Forelimb muscle (tissue), 1 donor: ENCODE measurements at places on chromosomes 6 and 20. TPM values are rescaled to one million over a fixed set of nuclear protein-coding genes. Genes with fewer than 3 reads are reported as not detected.

The FOXC1 gene
- 1.7 TPM for polyA plus RNA-seq

GRCh38 chr6:8110117-8110721, 7.9 kb upstream of the EEF1E1 start:
- DNase-seq: no peak

- DNase-seq: no peak
Observed at GRCh38 chr6:168678077-168678476, 237.1 kb downstream of the SMOC2 start.

DNA sequence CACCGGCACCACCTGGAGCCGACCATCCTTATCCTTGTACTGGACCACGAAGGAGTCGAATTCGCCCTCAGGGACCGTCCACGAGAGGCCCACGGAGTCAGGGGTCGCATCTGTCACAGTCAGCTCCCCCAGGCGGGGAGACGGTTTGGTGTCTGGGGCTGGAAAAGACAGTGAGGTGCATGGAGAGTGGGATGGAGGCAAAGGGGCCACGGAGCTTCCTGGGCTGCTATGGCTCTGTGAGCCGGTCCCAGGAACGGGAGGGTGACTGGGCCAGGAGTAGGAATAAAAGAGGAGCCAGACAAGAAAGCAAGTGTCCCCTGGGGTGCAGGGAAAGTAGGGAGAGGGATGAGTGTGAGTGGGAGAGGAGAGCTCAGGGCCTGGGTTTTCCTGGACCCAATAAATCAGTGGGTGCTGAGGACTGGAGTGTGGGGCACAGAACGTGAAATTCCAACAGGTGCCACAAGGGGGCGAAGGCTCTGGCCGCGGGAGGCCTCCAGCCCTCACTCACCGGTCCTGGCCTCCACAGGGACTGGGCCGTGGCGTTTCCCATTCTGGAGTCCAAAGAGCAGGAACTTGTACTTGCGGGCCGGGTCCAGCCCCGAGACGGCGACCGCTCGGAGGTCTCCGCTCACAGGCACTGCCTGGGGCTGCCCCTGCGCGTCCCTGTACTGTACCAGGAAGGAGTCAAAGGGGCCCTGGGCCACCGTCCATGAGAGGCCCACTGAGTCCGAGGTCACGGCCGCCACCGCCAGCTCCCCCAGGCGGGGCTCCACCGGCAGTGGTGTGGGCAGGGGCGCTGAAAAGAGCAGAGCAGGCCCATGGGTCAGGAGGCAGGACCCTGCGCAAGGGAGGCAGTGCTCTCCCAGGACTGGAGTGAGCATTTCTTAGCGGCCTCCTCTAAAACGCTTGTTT, 9.9 kb downstream of the CYP21A2 start:
- DNase-seq: no peak

The KCNS1 gene
- not detected for polyA plus RNA-seq

The SSTR4 gene
- not detected for polyA plus RNA-seq

- DNase-seq: no peak
Observed at GRCh38 chr20:49245921-49246740, 26.9 kb downstream of the DDX27 start.

GRCh38 chr6:7247179-7247456, 65.9 kb downstream of the SSR1 start:
- no peak for DNase-seq

DNA sequence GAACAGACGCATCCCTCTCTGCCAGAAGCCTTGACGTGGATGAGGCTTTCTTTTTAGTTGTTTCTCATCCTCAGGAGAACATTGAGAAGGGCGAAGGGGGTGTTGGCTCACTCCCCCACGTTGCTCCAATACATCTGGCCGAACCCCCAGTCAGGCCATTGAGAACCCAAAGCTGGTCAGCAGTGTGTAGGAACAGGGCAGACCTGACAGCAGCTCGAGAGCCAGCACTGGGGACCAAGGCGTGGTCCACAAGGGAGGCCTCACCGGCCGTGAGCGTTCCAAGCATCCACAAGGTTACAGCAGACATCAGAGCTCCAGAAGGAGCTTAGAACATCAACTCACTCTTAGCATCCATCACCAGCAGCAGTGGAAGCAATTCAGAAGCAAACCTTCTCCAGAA, 387.9 kb upstream of the ARID1B start:
- no peak for DNase-seq

The NT5E gene
- 20.8 TPM for polyA plus RNA-seq

DNA sequence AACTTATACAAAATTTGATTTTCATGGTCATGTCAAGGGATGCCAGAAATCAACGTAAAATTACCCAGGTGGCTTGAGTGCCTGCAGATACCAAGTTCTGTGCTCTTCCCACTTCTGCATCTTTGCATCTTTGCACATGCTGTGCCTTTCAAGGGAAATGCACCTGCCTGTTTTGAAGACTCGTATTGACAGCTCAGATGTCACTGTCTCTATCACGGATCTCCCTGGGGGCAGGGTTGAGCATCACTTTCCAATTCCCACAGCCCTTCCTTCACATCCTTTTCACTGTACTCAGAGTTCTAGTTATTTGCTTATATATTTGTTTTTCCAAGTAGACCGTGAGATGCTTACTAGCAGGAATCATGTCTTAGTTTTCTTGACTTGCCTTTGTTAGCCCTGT, 274.2 kb downstream of the CDH26 start:
- no peak for DNase-seq

GRCh38 chr6:43310134-43310533, 1.5 kb upstream of the CRIP3 start:
- no peak for DNase-seq

DNA sequence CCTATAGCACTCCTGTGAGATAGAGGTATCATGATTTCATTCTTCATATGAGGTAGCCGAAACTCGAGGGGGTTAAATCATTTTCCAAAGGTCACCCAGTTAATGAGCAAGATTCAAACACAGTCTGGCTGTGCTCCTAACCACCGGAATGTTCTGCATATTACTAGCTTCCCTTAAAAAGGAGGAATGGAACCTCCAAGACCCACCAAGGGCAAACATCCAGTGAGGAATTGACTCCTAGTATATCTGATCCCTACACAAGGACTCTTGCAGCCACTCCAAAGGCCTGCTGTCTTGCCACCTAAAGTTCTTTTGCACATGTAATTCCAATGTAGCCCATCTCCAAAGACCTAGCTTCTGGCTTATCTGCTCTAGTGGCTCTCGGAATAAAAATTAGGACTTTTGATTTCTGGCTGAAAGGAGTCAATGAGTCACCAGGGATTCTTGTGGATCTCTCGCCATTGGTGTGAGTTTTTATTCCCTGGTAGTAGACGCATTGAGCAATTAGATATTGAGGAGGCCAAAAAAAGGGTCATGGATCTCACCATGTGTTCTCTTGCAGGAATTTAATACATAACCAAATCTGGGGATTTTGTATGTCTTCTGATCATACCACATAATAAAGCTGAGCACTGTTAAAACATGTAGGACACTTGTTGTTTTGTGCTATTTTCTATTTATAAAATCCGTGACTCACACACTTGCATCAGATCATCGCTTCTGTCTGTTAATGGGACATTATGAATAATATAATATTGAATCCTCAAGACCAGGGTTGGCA, 9.1 kb downstream of the BCAS1 start:
- no peak for DNase-seq

DNA sequence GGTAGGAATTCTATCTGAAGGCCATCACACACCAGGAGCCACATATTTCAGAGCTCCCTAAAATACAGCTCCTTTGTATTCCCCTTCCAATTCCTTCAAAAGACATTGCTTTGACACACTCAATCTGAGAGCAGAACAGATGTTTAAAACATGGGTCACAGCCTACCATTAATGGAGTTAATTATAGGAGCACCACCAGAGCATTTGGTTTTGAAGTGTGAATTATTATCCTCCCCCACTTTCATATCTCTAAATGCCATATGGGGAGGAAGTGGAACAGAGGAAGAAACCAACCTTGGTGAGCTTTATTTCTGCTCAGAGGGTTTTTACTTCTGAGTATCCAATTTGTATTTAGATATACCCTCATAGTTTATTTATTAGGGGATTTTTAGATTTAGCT, 50.7 kb upstream of the TNFRSF21 start:
- no peak for DNase-seq

- DNase-seq: no peak
Observed at GRCh38 chr20:57425150-57426013, 34.2 kb downstream of the RBM38 start.

The ERVFRD-1 gene
- 0.15 TPM for polyA plus RNA-seq

GRCh38 chr6:38882157-38882556, 166.4 kb upstream of the GLP1R start:
- DNase-seq: no peak

DNA sequence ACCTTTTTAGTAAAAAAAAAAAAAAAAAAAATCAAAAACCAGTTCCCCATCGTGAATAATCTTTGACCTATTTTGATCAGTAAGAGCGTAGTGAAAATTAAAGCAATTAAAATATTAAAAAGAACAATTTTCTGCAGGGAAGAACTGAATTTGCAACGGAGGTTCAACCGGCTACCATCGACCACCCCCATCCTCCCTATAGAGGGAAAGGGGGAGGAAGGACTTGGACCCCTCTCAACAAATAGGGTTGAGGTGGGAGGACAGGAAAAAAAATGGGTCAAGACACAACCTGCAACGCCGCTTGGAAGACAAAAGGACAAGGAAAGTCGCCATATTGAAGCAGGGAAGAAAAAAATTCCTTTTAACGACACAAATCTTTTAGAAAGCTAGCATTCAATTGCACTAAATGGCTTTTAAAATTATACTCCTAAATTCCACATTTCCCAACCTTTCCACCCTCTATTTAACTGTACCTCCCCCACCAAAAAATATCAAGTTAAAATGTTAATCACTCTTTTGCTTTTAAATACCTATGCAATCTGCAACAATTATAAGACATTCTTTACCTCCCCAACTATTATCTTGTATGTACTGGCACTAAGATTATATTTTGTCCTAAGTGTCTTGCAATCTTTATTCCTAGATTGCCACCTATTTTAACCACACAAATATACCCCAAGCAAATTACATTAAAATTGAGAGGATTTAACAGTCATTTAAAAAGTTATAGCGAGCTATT, 1.7 kb downstream of the PPP1R10 start:
- DNase-seq: peak; percentile 81

The C20orf202 gene
- 0.39 TPM for polyA plus RNA-seq

DNA sequence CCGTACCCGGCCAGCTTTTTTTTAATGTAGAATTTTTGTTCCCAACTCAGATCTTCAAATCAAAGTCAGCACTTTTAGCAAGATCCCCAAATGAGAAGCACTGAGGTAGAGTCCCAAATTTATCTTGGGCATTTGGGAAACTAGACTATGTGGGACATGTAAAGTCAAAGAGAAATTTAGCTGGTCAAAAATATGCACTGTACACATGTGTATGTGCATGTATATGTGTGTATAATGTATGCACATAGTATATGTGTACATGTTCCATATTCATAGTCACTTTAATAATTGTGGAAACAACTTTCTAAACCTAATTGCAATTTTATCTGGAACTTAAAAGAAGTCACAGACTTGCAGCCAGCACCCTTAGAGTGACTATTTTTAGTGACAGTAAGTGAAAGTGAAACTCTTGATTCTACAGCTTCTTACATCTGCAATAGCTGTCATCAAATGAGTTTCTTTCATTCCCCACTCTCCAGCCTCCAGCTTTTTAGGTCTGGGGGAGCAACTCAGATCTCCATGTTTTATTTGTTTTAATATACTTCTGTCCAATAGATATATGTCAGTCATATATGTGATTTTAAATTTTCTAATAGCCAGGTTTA, 53.6 kb downstream of the CDC40 start:
- DNase-seq: peak; percentile 16
